ENCODE measurements at places on chromosomes 12 and 14. TPM values are rescaled to one million over a fixed set of nuclear protein-coding genes. Genes with fewer than 3 reads are reported as not detected.

Gene PLCZ1
- not detected for total RNA-seq

Gene ANKS1B
- 0.70 TPM for total RNA-seq

Gene ANO2
- total RNA-seq, result 0.89 TPM

Gene LMO3
- total RNA-seq, result 1.6 TPM

Gene ANKRD33
- not detected for total RNA-seq

Gene FOXA1
- total RNA-seq, result not detected

Gene TAS2R8
- 0.50 TPM for total RNA-seq

Gene ARMH4
- total RNA-seq, result 16.7 TPM

DNA sequence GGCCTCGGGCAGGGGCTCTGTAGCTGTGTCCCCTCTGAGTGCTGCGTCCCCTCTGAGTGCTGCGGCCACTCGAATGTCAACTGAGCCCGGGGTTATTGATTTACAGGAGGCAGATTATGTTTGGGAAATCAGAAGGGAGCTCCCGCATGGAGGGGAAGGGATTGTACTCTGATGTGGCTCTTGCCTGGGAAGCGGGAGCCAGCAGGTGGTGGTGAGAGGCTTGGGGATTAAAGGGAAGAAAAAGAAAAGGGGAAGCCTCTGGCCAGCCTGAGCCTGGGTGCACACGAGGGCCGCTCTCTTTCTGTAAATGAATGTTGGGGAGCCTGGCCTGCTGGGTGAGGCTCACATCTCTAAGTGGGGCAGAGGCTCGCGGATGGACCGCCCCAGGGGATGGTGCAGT is 143.7 kb downstream of the AACS start:
- DNase-seq, result no peak

DNA sequence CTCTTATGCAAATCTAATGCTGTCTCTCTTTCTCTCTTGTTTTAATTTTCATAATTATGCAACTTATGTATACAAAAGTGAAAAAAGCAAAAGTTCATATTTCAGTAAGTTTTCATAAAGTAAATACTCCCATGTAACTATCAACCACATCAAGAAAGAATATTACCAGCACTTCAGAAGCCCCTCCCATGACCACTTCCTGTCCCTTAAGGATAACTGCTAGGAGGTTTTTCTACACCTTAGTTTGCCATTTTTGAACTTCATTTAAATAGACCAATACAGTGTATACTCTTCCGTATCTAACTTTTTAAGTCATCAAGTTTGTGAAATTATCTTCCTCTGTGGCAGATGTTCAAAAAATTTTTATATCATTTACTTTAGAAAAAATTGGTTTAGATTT is 547 bp upstream of the OR4K15 start:
- no peak for DNase-seq

GRCh38 chr14:91228112-91229004 is 16.1 kb downstream of the GPR68 start:
- DNase-seq, result no peak

- no peak for DNase-seq
Observed at GRCh38 chr14:93527203-93527607, 96.5 kb downstream of the UNC79 start.

DNA sequence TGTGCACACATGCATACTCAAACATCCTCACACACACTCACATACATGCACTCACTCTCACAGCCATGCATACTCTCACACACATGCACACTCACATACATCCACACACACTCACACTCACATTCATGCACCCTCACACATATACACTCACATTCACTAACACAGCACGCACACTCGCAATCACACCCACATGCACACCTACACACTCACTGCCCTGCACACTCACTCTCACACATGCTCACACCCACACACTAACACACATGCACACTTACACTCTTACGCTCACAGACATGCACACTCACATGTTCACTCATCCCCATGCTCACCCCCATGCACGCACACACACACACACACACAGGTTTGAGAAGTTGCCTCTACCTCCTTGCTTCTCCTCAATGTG is 63.2 kb upstream of the SFSWAP start:
- no peak for DNase-seq

DNA sequence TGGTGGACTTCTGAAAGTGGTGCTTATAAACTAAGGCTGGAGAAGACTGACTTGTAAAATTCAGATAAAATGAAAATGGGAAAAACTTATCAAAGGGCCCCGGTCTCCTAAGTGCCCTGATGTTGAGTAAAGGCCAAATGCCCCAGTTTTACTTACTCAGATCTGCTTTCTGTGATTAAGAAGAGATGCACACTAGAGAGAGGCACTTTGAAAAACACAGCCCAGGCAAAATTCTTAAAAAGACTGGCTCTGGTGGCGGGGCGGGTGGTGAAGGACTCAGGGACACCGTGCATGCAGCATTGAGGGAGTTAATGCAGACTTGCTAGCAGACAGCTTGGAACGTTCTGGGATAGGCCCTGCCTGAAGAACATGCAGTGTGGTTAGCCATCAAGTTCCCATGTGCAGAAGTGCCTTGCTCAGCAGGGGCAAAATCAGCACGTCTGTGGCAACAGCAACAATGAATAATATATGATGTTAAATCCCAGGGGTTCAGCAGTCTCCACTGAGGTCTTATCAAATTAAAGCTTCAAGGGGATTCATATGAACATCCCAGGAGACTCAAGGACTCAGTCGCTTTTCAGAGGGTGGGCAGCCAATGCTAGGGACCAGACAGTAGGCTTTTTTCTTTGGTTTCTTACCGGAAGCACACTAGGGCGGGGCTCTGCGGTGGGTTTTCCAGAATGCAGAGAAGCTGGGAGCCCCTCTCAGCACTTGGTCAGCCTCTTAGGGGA is 105.0 kb downstream of the DAD1 start:
- DNase-seq, result no peak

GRCh38 chr12:6647083-6647604 is at the start of gene ACRBP:
ACRBP (minus strand) TSS chr12:6647432; CDS start chr12:6647366, 66 bp downstream.
- DNase-seq, result no peak

- DNase-seq, result no peak
Observed at GRCh38 chr12:71295953-71296352, 138.2 kb upstream of the TSPAN8 start.

DNA sequence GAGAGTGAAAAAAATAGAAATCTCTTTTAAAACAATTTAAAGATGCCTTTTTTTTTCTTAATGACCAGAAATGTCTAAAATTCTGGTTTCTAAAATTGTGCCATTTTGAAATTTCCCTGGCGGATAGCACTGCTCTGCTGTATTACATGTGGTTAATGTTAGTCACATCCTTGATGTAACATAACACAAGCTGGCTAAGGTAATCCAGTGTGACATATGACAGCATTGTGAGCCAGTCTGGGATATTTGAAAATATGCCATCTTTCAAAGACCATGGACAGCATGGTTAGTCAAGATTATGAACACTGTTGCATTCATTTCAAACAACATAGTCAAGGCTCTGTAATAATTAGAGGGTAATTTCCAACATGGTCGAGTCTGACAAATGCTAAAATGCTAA is 133.2 kb downstream of the ALX1 start:
- no peak for DNase-seq

- DNase-seq, result no peak
Observed at GRCh38 chr14:101714394-101714793, 47.1 kb upstream of the PPP2R5C start.

GRCh38 chr14:47976139-47976538 is 300.7 kb upstream of the MDGA2 start:
- DNase-seq, result no peak

- no peak for DNase-seq
Observed at GRCh38 chr12:20140751-20141150, 227.6 kb upstream of the PDE3A start.

GRCh38 chr12:48977290-48978281 is 536 bp upstream of the WNT1 start:
- DNase-seq, result no peak
